NCI-H1694 treated with DMSO at 0.1 percent for 48 hours (cell line): ENCODE measurements at places on chromosomes 2 and 18.

DNA sequence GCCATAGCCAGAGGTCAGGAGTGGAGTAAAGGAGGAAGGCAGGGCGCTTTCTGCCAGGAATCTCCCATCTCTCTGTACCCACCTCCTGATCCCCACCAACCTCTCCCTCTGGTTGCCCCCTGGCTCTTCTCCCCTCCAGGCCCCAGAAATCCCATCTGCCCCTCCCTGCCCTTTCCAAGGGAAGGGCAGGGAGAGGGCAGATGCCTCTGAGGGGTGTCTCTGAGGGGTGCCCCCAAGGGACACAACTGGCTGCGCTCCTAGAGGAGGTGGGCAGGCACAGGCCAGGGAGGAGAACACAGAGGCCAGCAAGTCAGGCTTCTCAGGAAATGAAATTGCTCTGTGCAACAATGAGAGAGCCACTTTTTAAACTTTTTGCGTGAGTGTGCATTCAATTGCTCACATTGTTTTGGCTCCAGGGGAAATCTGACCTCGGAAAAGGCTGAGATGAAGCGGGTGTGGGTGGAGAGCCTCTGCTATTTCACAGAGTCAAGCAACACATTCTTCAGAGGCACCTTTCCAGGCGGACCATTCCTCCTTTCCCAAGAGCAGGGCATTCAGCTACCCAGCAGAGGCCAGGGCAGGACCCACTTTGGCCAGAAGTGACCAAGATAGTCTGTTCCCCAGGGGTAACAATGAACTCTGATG, 125.5 kb downstream of the SMAD7 start:
- DNase-seq, result no peak

DNA sequence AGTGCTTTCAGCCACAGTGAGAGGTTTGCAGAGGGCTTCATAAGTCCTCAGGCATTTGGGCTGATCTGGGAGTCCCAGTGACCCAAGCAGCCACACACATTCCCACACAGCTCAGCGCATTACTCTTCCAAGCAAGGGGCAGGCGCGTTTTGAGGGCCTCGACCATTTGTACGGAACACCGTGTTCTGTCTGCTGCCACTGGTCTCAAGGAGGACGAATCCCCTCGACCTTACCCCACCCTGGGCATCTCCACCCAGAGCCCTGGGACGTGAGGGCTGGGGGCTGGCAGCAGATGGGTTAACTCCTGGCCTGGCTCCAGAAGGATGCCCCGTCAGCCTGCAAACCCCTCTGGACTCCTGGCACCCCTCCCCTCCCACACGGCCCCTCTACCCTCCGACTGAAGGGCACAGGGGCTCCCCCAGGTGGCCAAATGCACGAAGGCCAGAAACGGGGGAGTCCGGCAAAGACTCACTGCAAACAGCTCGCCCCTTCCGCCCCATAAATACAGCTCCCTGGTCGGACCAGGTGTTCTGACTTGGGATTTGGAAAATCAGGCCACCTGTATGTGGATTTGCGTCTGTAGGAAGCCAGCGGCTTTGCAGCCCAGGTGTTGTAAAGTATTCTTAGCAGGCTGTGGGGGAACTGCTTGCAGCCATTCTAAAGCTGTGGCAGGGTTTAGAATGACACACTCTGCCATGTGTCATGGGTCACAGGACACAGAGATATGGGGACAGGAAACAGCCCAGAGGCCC, 33.6 kb upstream of the PTMA start:
- DNase-seq, result peak; percentile 64

GRCh38 chr2:202269585-202269984, 4.0 kb downstream of the NOP58 start:
- no peak for DNase-seq

GRCh38 chr2:195016841-195017240, 640.2 kb upstream of the SLC39A10 start:
- no peak for DNase-seq

DNA sequence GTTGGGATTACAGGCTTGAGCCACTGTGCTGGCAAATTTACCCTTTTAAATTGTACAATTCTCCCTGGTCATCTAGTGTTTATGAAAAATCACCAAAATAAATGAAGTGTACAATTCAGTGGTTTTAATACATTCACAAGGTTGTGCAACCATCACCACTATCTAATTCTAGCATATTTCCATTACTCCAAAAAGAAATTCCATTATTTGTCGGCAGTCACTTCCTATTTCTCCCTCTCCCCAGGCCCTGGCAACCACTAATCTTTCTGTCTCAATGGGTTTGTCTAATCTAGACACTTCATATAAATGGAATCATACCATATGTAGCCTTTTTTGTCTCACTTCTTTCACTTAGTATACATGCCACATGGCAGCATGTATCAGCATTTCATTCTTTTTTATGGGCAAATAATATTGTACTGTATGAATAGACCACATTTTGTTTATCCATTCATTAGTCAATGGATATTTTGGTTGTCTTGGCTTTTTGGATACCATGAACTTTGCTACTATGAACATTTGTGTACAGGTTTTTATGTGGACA, 12.6 kb upstream of the POLE4 start:
- DNase-seq, result no peak

DNA sequence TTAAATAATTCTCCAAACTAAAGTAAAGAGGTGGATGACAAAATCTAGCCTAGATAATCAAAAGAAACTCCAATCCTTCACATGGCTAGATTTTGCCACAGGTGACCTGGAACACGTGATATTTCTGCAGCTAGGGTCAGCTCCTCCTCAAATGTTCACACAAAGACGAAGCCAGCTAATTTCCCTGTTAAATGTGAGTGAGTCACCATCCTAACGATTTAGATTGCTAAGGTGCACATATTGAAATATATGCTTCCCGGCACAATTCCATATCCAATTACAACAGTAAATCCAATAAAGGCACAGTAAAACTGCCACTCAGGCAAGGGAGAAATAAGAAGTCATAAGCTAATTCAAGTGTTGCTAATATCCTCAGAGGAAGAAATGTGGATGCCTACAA, 28.7 kb downstream of the IKZF2 start:
- DNase-seq, result no peak

DNA sequence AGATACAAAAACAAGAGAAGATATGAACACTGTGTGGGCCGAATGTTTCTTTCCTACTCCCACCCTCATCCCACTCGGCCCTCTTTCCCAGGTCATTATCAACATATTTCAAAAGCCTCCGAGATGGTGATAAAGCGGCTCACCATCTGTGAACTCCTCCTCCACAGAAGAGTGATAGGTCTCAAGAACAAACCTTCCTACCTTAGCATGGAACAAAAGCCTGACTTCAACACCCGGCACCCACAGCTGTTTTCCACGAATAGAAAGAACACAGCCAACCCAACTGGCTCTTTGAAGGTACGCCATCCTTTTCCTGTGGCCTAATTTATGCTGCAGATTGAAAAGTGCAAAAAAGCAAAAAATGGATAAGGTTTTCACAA, 28.8 kb downstream of the BCL2 start:
- no peak for DNase-seq

DNA sequence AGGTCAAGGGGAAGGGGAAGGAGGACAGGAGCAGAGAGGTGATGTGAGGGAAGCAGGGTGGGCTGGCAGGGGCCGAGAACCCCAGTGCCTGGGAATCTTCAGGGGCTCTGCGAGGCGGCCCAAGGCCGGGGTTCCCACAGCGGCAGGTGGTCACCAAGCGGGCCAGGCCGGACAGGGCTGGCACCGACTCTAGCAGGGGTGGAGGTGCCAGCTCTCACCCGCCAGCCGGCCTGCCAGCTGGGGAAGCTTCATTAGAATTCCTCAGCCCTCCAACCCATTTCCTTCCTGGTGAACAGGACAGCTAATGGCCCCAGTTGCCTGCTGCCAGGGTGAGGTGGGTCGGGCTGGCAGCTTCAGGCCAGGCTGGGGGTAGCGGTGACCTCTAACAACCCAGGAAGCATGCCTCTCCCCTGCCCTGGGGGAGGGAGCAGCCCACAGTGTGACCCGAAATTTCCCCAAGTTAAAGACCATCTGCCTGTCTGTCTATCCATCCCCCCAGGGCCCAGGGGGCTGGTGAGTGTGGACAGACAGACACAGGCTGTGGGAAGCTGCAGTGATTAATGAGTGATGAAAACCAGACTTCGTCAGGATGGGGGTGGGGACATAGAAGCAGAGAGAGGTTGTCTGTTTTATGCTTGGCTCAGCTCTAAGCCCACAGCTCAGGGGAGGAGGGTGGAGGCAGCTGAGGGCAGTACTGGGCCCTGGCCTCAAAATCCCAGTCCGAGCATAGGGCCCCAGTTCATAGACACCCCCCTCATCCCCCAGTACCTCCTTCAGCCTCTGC, 144.1 kb downstream of the ZFP36L2 start:
- DNase-seq, result no peak

DNA sequence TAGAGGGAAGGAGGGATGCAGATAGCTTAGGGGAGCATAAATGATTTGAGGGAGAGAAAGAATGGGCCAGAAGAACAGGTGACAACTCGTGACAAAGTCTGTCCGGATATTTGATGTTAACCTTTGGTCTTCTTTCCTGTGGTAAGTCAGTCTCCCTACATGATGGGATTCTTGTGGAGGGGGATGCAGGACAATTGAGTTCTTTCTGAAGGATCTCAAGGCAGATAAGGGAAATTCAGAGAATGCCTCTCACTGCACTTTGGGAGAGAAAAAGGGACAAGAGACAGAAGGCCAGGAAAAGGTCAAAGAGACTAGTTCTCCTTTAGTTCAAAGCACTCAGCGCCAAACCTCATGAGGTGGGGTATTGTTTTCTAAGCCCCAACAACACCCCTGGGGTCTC, 34.2 kb downstream of the FBXO36 start:
- no peak for DNase-seq

- no peak for DNase-seq
Observed at GRCh38 chr2:239543702-239544101, 142.9 kb upstream of the HDAC4 start.

DNA sequence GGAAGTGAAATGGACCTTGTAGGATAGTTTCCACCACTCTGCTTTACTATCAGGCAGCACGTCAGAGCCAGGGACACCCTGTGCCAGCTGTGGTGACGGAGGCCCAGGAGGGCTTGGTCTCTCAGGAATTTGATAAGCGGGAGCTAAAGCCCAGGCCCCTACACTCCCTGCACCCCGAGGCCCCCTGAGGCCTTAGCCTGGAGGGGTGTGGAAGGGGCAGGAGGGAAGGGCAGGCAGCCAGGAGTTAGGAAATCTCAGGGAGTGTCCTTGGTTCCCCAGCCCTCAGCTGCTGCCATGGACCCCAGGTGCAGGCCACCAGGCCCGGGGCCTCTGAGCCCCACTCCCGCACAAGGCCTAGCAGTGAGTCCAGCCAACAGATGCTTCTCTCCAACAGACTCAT, 38.2 kb downstream of the PDIA6 start:
- no peak for DNase-seq

DNA sequence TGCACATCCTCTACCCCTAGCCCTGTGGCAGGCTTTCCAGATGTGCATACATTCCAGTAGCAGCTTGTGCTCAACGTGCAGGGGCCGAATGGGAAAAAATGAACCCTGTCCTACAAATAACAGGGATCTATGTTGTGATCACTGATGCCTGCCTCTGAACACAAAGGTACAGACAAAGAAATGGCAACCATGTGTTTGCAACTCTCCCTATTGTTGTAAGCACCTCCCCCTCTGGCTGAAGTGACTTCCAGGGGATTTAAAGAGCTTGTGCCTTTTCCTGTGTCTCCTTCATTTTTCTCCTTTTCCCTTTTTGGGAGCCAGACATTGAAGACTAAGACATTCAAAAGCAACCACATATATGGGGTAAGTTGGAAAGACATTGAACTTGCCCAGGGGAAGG, 21.6 kb downstream of the ARHGAP25 start:
- DNase-seq, result no peak

- no peak for DNase-seq
Observed at GRCh38 chr2:143355870-143356269, 226.7 kb downstream of the ARHGAP15 start.

DNA sequence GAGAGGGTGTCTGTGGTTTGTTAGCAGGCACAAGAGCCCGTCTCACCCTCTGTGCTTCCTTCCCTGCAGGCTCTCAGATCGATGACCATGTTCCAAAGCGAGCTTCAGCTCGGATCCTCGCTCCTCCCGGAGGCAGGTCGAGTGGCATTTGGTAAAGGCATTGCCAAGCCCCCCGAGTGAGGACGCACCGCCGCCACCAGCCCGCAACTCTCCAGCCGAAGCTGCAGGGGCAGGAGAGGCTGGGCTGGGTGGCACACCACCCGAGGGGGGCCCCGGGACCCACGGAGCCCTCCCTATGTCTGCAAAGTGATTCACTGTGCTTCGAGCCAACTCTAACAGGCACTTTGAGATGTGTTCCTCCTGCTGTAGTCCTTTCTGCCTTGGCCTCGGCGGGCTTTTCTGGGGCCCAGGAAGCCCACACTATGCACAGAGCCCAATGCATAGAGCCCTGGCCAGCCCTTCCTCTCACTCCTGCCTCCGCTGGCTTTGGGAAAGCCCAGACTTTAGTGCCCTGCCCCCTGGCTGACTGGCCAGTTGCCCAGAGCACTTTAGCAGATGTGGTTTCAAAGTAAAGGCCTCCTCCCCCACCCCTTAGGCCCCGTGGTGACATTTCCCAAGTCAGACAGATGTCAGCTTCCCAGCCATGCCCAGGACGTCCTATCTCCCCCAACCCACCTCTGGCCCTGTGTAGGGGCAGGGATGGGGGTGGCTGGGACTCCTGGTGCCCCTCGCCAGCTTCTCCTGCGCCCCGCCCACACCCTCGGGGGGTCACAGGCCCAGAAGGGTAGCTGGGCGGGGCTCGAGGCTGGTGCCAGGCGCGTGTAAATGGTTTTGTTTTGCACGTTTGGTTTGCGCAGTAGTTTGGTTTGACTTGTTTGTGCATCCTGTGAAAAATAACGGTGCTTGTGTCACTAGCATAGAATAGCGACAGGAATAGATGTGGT, 23.3 kb upstream of the MAPRE3 start:
- DNase-seq, result no peak

DNA sequence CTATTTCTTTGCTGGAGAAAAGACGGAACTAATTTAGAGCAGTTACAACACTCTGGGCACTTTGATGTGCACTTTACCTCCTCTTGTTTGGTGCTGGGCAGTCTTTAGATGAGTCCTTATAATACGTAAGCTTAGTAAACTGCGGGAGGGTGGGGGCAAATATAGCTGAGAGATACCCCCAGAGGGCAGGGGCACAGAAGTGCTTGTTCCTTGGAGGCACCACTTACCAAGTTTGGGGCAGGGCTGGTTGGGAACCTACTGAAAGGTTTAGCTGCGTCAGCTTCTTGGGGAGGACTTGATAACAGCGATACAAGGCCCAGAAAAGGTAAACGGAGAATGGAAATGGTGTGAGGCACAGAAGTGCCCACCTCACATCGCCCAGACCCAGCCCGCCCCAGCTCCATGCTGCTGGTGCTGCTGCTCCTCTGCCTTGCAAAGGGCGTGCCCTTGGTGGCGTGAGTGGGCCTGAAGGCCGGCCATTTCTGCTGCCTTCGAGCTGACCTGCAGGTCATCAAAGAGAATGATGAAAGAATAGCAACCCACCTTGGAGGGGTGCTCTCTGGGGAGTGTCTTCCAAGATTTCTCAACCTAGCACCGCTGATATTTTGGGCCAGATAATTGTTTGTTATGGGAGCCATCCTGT, 128.2 kb upstream of the EML6 start:
- no peak for DNase-seq

GRCh38 chr18:11412811-11413210, 196.6 kb upstream of the SLC35G4 start:
- no peak for DNase-seq

- no peak for DNase-seq
Observed at GRCh38 chr2:117774716-117775115, 39.8 kb upstream of the DDX18 start.
